Adrenal gland (tissue), 19 donors: ENCODE measurements at places on chromosomes 7 and 10. TPM values are rescaled to one million over a fixed set of nuclear protein-coding genes. Genes with fewer than 3 reads are reported as not detected.

The PTPRZ1 gene
- 2.3 TPM for polyA plus RNA-seq

The ELMO1 gene
- 13.6 TPM for polyA plus RNA-seq

GRCh38 chr10:14889318-14889717 lies 10.7 kb downstream of the SUV39H2 start:
- no peak for DNase-seq

DNA sequence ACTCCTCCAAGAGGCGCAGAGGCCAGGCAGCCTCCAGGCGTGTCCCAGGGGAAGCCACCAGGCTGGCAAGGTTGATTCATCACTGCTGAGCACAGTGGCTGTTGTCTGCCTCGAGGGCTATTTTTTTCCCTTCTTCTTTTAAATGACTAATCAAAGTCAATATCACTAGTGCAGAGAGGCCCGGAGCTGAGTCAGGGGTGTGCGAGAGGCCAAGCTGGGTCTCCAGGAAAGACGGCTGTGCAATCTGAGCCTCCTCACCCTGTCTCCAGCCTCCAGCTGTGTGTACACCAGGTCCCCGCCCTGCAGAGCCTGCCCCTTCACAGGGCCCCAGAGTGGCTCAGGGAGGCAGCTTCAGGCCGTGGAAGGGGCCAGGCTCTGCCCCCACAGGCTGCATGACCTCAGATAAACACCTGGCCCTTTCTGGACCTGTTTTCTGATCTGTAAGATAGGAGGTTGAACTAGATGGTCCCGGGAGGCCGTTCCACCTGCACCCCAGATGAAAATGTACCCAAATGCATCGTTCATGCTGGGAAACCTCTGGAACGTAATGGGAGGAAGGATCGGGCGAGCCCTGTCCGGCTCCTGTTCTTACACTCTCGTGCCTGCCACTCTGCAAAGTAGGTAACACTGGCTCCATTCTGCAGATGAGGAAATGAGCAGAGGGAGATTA lies 3.7 kb downstream of the STX1A start:
- DNase-seq: peak; percentile 67

DNA sequence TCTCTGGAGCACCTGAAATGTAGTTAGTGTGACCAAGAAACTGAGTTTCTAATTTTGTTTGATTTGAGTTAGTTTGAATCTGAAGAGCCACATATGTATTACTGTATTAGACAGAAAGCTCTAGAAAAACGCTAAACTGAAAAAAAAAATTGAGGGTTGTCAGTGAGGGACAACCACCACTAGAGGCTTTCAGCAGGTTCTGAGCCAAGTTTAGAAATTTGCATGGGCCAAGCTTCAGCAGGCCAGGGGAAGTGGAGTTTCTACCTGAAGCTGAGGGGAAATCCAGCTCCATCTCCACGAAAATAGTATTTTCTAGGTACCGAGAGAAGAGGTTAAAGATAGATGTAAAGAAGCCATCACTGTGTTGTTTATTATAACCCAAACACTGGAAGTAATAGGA lies 77.9 kb upstream of the PLXNA4 start:
- DNase-seq: no peak

DNA sequence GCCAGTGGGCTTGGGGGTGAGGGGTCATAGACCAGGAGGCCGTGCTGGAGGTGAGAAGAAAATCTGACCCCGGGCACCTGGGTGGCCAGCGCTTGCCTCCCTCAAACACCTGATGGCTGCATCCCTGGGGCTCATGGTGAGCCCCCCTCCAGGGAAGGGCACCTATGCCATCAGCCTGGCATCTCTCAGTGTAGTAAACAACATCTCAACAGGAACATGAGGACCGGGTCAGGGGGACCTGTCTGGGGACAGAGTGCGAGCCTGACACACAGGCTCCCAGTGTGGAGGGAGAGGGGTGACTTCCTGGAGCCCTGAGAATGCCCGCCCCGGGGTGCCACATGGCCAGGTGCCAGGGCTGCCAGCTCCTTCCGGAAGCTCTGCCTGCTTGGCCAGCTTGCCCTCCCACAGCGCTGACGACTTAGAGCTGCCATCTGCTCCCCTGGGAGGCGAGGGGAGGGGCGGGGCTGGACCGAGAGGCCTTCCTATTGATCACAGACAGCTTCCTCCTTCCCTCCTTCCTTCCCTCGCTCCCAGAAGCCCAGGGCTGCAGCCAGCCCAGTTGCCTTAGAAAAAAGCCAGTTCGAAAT lies 12.3 kb downstream of the STX1A start:
- DNase-seq: peak; percentile 90
